ENCODE measurements at places on chromosomes 3 and 15. TPM values are rescaled to one million over a fixed set of nuclear protein-coding genes. Genes with fewer than 3 reads are reported as not detected.

EMC7 gene
- 63.2 TPM for total RNA-seq

CFAP91 gene
- total RNA-seq, result 2.3 TPM

CD200R1 gene
- 0.93 TPM for total RNA-seq

SCG5 gene
- total RNA-seq, result 2.0 TPM

CD200 gene
- total RNA-seq, result 6.7 TPM

SLC6A11 gene
- 1.5 TPM for total RNA-seq

SEMA3G gene
- total RNA-seq, result 3.8 TPM

TMPRSS7 gene
- total RNA-seq, result not detected

DNA sequence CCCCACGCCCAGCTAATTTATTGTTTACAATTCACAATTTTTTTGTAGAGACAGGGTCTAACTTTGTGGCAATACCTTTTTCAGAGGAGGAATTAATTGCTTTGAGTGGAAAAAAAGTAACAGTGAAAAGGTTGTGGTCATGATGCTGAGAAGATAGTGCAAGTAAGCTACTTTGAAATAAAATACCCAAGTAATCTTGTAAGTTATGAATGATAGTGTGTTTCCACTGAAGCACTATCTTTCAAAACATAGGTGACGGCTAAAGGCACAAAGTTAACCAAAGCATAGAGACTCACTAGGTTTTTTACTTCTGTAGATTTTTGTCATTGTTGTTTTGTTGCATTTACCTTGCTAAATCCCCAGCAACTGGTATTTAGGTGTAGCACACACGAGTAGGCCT is 101.2 kb upstream of the C15orf61 start:
- no peak for DNase-seq
- H3K27ac ChIP-seq, result no peak overlapping the region
- no peak overlapping the region for H3K4me3 ChIP-seq
- no peaks in the 10 kb centered on the region for H3K27me3 ChIP-seq

- H3K4me3 ChIP-seq, result no peak overlapping the region
- H3K27ac ChIP-seq, result no peak overlapping the region
- no peaks in the 10 kb centered on the region for H3K4me1 ChIP-seq
- no peak for DNase-seq
- no peaks in the 10 kb centered on the region for H3K36me3 ChIP-seq
These were observed 48.4 kb downstream of the ATP2B2 start for GRCh38 chr3:10456981-10457380.

GRCh38 chr15:71170163-71170562 is 54.9 kb downstream of the THSD4 start:
- H3K4me1 ChIP-seq, result no peaks in the 10 kb centered on the region
- no peaks in the 10 kb centered on the region for H3K36me3 ChIP-seq
- H3K27me3 ChIP-seq, result no peaks in the 10 kb centered on the region
- no peak overlapping the region for H3K27ac ChIP-seq
- H3K4me3 ChIP-seq, result no peak overlapping the region
- DNase-seq, result no peak

DNA sequence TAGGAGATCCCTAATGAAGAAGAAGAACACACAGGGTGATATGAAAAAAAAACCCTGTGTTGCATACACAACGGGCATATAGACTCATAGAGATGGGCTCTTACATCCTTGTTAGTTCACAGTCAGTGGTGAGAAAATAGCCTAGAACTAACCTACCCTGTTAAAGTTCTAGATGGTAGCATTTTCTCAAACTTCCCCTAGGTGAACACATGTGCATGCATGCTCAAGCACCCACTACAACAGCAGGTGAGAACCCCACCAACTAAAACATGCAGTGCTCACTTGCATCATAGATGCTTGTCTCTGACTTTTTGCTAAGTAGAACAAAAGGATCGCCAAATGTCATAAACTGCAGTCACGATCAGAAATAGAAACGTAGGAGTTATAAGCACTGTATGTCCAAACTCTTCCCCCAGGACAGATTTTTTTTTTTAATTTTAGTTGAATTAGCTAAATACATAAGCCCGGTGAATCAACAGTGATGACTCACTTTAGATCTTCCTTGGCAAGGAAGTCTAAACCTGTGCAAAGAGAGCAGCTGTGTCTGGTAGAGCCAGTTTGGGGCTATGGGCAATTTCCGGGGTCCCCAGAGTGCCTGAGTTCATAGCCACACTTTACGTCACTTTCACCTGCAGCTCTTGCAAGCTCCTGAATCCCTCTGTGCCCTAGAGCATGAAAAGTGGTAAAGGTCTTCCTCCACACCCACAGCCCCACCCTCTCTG is 96.2 kb upstream of the SEMA6D start:
- no peaks in the 10 kb centered on the region for H3K27me3 ChIP-seq
- H3K4me1 ChIP-seq, result no peaks in the 10 kb centered on the region
- no peak overlapping the region for H3K4me3 ChIP-seq
- H3K27ac ChIP-seq, result no peak overlapping the region
- H3K36me3 ChIP-seq, result no peaks in the 10 kb centered on the region

Data from hepatocyte (in vitro differentiated cells).